Esophagus squamous epithelium (tissue), 5 donors: ENCODE measurements at places on chromosomes 2 and 18. TPM values are rescaled to one million over a fixed set of nuclear protein-coding genes. Genes with fewer than 3 reads are reported as not detected.

Gene SERPINB7
- 1.1 TPM for total RNA-seq

GRCh38 chr18:77486985-77487384, 237.3 kb downstream of the GALR1 start:
- no peak for DNase-seq

- no peak for DNase-seq
These were observed 35.7 kb upstream of the POLE4 start for GRCh38 chr2:74922592-74923227.

- DNase-seq: no peak
These were observed 8.0 kb upstream of the SESTD1 start for GRCh38 chr2:179272406-179273192.

DNA sequence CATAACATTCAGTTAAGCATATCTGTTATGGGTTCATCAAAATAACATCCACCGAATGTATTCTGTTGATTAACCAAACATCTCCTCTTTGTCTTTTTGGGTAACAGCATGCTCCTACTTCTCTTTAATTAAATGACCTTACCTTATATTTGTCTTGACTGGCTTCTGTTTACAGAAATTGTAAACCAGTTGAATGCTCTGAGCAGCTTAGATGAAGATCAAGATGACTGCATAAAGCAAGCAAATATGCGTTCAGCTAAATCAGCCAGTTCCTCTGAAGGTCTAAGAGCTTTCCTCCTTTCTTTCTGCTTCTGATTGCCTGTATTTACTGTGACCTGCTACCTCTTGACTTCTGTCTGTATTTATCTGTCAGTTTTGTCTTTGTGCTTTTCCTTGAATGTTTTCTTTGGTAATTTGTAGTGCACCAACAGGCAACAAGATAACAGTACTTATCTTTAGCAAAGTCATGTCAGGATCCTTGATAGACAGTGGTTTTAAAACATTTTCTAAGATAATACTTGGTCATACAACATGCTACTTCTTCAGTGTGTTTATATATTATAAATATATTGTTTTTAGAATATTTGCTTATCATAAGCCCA, 152.8 kb downstream of the EHBP1 start:
- DNase-seq: no peak

DNA sequence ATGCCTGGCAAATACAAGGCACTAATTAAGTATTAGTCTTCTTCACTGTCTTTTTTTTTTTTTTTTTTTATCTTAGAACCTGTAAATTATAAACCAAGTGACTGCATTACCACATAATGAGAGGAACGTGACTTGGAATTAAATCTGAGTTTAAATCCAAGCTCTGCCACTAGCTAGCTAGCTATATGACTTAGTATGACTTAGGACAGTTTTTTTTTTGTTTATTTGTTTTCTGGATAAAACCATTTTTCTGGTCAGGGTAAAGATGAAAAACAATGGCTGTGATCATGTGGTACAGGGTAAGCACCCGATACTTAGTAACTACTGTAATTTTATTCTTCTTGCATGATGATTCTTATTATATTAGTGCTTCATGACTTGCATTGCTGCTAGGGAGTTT, 191.8 kb upstream of the LRRTM1 start:
- DNase-seq: no peak

Gene LOXHD1
- 0.19 TPM for total RNA-seq

GRCh38 chr2:190272457-190272842, 47.2 kb downstream of the HIBCH start:
- DNase-seq: no peak

Gene ONECUT2
- under 0.01 TPM for total RNA-seq

- DNase-seq: no peak
These were observed 112.4 kb downstream of the CYRIA start for GRCh38 chr2:16553226-16553625.

Gene ANKRD30B
- total RNA-seq: not detected

DNA sequence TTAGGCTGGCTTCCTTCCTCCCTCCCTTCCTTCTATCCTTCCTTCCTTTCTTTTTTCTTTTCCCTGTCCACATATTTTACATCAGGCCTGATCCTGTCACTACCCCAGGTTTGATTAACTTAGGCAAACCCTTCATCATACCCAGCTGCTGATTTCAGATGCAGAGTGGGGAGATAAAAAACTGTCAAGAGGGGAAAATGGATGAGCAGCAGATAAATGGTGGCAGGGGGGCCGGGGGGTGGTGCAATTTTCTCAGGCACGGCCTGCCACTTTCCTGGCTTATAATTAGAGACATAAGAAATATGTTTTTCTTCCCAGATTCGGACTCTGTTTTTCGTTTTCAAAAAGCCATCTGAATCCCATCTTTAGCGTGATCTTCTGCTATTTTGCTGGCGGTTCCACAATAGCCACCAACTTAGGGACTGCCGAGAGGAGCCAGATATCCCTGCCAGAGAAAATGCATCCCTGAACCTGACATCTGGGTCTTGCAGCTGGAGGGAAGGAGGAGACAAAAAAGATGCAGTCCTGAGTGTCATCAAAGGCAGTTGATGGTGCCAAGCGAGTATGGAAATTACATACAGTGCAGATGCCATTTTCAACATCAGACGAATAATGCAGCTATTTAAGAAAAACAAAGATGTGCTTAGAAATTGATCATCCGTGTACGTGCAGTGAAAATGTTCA, 49.9 kb downstream of the CXCR4 start:
- no peak for DNase-seq

DNA sequence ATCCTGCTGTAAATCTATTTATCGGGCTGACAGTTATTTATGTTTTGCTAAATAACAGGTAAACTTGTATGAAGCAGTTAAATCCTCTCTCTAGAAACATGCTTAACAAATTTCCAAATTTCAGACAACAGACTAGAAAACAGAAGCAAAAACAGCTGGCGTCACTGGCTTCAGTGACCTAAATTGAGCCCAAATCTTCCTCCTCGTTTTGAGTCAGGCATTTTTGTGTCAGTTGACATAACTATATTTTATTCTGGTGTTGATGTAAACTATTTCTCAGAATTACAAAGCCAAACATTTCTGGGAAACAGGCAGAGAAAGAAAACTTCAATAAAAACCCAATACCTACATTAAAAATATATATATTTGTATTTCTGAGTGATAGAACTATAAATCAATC, 21.7 kb downstream of the RBMS1 start:
- DNase-seq: no peak

Gene ADAM23
- total RNA-seq: 8.5 TPM

Gene ANKRD39
- 17.2 TPM for total RNA-seq

Gene NT5DC4
- not detected for total RNA-seq

DNA sequence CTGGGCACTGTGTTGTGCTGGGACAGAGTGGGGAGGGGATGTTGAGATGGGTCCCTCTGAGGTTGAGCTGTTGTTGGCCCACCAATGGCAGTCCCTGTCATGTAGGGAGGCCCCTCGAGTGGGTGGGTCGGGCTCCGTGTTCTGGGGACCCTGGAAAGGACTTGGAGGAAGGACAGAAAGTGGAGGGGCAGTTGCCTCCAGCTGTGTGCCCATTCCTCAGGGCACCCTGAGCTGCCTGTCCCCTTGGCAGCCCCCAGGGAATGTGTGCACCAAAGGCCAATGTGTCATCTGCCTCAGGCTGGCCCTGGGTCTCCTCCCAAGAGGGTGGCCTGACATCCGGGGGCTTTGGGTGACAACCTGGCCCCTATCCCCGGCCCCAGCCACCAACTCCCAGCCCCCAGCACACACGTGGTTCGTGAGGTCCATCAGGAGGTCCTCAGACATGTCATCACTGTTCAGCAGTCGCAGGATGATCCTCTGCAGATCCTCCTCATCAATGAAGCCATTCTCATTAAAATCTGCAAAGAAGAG, 57.7 kb downstream of the CIB4 start:
- DNase-seq: no peak

- no peak for DNase-seq
These were observed 251.7 kb downstream of the LRRTM4 start for GRCh38 chr2:77270433-77270832.

- no peak for DNase-seq
These were observed 23.0 kb downstream of the SERTAD2 start for GRCh38 chr2:64630752-64631151.

Gene STARD6
- total RNA-seq: not detected

DNA sequence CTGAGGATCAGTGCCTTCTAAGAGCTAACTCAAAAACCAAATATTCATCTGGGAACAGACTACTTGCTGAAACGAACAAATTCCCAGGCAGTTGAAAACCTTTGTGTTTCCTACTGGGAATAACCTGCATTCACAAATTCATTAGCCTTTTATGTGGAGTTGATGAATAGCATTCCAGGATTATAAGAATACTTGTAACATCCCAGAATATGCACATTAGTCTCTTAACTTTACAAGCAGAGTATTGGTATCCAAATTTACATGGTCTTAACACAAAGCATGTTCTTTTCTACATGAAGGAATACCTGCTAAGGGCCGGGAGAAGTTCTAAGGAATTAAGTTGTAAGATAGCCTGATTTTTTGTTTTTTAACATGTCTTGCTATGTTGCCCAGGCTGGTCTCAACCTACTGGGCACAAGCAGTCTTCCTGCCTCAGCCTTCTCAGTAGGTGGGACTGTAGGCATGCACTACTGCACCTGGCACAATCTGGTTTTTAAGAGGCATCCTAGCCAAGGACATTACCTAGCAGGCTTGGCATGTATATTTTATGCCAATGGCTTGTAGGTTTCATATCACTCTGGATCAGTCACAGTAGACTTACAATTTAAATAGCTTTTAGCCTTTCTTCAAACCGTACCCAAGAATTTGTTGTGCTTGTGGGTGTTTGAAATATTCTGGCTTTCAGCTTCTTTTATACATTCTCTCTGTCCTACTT, 50.7 kb downstream of the MGAT5 start:
- no peak for DNase-seq

DNA sequence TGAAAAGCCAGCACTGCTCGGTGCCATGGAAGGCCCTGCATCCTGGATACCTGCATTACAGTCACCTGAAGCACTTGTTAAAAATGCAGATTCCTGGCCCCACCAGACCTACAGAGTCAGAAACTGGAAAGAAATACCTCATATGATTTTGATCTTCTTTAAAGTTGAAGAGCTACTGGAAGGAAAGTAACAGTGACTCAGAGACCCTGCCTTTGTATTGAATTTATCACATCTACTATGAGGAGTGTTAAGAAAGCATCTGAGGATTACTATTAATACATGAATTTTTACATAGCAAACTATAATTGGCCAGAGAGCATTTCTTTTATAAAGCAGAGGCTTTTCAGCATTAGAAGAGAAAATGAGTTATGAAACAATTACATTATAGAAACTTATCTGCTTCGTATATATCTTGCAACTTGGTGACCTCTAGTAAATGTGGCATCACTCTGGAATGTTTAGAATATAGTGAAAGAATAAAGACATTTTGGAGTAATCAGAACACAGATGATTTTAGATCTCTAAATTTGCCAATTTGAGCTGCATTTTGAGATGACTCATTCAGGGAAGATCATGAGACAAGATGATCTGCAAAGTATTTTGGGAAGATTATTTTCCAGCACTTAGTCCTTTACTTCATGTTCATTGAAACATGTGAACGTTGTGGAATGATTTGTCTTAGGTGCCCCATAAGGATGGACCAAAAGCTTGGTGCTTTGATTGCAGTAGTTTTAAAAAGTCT, 12.2 kb downstream of the PTPRM start:
- DNase-seq: no peak

- no peak for DNase-seq
These were observed 71.3 kb upstream of the ZNF804A start for GRCh38 chr2:184527058-184527457.

DNA sequence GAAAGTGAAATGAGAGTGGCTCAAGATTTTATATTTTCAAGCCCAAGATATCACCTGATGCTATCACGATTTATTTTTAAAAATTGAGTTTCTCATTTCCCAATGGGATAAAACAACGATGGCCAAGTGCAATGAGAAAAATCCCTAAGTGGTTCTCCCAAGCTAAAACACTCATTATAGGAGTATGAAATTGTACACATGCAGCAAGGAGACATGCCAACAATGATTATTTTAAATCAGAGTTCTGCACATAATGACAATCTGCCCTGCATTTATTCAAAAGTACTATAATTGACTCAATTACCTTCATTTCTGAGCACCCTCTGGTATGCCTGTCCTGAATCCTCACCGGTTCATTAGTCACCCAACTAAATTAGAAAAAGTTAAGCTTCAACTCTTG, 12.7 kb downstream of the CYTIP start:
- no peak for DNase-seq

DNA sequence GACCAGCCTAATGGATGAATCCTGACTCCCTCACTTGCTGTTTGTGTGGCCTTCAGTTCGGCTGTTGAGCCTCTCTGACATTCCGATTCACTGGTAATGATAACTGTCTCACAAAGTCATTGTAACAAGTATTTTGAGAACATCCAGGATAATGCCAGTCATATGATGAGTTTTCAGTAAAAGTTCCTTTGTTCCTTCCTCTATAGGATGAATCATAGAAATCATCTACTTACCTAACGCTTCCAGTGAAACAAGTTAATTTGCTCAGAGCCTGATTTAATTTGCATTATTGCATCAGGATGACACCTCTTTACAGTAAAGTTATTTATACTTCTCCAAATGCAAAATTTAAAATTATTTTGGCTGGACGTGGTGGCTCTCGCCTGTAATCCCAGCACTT, 32.0 kb downstream of the RAB31 start:
- DNase-seq: no peak

Gene SLC30A3
- not detected for total RNA-seq

DNA sequence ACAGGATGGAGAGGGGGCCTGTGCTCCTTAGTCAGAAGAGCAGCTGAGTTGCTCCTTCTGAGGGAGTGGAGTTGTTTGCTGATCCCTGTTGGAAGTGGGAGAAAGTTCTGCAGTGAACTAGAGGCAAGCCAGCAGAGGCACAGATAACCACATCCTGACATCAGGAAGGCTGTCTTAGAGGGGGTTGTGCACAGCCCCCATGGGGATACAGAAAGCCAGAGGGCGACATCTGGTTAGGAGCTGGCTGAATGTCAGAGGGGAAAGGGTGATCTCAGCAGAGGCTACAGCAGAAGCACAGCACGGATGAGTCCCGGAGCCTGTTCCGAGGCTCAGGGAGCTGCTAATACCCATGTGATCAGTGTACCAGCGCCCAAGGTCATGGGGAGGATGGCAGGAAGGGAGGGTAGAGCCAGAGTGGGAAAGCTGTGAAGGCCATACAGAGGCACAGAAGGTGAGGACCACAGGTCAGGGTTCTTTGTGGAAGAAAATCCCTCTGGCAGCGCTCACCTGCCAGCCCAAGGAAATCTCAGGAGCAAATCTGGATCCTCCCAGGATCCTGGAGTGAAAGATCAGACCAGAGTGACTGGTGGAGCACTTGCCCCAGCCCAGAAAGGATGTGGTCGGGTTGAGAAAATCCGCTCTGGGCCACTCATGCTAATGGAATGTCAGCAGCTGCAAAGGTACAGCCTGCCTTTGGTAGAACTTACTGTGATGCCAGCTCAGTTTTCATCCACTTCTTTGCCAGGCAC, 111.8 kb downstream of the STPG4 start:
- DNase-seq: no peak

- no peak for DNase-seq
These were observed 39.7 kb downstream of the HPCAL1 start for GRCh38 chr2:10342245-10342951.

DNA sequence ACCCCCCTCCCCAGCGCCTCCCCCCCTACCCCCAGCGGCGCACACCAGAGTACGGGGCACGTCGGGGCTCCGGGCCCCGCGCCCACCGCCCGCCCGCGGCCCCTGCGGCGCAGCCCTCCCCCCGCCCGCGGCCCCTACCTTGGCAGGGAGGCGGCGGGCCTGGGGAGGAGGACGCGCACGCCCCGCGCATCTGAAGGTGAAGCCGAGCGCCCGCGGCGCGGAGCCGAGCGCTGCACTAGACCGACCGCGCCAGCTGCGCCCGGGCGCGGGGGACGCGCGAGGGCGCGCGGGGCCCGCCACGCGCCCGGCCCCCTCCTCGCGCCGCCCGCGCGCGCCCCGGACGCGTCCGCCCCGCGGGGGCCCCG, at the start of gene ZNF516:
Gene ZNF516 (minus strand): TSS at position 237 of the 365 bp plus-strand sequence. CDS start 52,188 bp downstream, outside the sequence.
- DNase-seq: no peak
